ENCODE measurements at places on chromosomes 3 and 15. TPM values are rescaled to one million over a fixed set of nuclear protein-coding genes. Genes with fewer than 3 reads are reported as not detected.

PP2D1 gene
- not detected for total RNA-seq

RGMA gene
- total RNA-seq: 0.15 TPM

EPHA3 gene
- total RNA-seq: 0.34 TPM

ASB14 gene
- not detected for total RNA-seq

CLEC3B gene
- total RNA-seq: not detected

GOLGA8J gene
- not detected for total RNA-seq

DNAH12 gene
- 0.12 TPM for total RNA-seq

MST1R gene
- total RNA-seq: 0.18 TPM

GRAMD2A gene
- total RNA-seq: not detected

MESP1 gene
- 1.5 TPM for total RNA-seq

CKMT1A gene
- not detected for total RNA-seq

GRCh38 chr15:74782259-74783071 is 585 bp downstream of the CSK start:
- DNase-seq: no peak

- no peak for DNase-seq
Measured at GRCh38 chr15:90690585-90690984, 26.6 kb upstream of the BLM start.

GRCh38 chr3:3745693-3746092 is 53.5 kb upstream of the LRRN1 start:
- no peak for DNase-seq

GRCh38 chr15:91927585-91927984 is 74.1 kb downstream of the SLCO3A1 start:
- no peak for DNase-seq

DNA sequence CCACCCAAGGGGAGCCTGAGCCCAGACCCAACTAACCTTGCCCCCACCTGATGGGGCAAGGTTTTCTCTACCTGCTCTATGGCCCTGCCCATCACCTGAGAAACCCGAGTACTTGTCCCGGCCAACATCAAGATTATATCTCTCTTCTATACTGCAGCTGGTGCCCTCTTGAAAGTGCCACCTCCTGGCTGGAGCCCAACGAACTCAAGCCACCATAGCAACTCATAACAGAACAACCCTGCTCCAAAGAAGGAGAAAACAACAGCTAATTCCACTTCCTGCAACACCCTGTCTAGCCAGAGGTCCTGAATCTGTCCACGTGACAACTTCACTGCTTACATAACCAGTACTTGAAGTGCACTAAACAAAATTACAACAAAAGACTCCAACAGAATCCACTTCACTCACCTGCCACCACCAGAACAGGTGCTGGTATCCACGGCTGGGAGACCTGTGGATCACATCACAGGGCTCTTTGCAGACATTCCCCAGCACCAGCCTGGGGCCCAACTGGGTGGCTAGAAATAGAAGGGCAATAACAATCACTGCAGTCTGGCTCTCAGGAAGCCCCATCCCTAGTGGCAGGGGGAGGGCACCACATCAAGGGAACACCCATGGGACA is 49.2 kb downstream of the PIERCE2 start:
- no peak for DNase-seq

DNA sequence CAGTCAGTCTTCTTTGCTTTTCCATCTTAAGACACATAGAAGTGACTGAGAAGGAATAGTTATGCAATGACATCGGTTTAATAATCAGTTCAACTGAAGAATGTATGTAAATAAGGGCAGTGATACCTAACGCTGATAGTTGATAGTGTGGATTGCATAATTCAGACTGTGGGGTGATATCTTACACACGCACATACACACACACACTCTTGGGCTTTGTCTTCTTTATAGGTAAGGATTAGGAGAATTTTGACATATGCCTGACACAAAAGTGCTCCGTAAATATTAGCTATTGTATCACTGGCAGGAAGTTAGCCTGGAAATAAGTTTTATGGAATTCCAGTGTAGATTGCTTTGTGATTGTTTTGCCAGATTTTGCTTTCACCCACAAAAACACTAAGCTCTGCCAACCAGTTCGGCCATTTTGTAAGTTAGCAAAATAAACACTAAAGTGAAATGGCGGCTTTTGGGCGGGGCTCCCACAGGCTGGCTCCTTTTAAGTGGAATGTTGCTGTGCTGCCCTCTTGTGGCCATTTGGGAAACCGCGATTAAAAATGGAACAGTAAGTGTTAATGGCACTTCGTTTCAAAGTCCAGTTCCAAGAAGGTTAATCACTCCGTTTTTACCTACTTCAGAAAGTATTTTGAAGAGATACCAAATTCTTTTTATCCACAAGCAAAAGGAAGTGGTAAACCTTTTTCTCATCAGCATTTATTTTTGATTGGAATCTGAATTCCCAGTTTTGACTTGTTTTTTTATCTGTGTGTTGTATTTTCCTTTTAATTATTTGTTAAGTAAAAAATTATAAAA is 17.7 kb downstream of the CHD2 start:
- peak; percentile 94 for DNase-seq

GRCh38 chr3:156626104-156626503 is 48.3 kb upstream of the TIPARP start:
- no peak for DNase-seq

- DNase-seq: no peak
Measured at GRCh38 chr3:141411251-141411771, 43.0 kb downstream of the ZBTB38 start.

DNA sequence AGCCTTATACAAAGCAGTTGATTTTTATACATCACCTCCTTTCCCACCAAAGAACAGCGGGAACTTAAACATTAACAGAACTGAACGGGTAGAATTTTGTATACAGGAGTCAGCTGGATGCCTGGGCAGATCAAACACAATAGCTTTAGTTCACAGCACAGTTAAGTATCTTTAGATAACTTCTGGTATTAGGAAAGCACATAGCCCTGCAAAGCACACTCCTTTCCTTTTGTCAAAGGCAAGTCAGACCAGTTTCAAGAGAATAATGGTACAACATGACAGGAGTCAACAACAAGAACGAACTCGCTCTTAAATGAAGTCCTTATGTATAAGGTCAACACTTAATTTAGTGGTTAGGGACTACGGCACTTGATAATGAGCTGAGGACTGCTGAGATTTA is 26.3 kb downstream of the ABCC5 start:
- DNase-seq: no peak

GRCh38 chr3:168501570-168501969 is 405.8 kb upstream of the GOLIM4 start:
- DNase-seq: no peak

DNA sequence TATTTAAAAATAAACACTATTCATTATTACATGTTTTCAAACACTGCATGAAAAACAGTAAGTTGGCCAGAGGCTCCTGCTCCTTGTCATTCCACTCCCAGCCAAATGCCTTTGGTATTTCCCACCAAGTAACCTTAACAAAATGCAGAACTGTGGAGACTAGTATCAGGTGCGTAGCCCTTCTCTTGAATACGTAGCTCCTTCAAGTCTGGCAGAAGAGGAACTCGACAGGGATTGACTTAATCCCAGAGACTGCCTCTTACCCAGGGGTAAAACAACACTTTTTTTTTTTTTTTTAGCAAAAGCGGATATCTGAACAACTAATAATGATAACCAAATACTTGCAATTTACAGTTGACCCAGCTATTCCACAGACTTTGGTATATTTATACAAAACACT is 738 bp downstream of the COMMD2 start:
- no peak for DNase-seq

DNA sequence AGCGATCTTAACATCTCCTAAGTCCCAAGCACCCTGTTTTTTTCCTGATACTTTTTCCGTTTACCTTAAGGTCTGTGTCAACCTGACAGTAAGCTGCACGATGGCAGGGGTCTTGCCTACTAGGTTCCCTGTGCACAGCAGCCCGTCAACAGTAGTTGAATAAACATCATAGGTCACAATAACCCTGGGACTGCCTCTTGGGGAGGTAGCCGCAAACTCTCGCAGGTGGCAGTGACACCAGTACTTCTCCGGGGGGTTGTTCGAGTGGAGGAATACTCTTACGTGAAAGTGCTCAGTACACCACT is 365 bp upstream of the PDCD6IP start:
- no peak for DNase-seq

GRCh38 chr15:70892912-70893560 is 410 bp downstream of the LRRC49 start:
- peak; percentile 29 for DNase-seq

DNA sequence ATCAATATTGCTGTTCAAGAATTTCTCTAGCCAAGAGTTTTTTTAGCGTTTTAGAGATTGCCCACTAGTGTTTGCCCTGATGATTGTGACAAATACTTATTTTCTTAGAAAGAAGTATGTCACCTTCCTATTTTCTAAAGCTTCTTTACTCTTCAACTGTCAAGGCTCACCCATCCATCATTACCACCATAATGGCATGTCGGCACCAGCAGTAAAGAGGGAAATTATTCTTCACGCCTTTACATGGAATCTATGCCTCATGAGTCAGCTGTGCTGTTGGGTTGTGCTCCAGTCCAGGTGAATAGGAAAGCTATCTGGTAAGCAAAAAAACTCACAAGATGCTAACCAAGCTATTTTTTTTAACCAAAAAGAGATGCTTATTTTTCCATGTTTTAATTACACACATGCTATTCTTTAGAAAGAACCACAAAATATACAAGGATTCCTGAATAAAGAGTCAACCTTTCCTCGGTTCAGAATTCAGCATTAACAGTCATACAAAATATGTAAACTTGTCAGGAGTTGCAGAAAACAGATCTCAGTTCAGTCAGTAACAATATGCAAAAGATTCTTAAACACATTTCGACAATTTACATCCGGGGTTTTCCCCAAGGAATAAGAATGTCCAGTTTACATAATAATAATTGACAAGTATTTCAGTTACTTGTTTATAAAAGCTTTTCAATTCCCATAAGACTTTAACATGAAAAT is 128.0 kb downstream of the ATP8B4 start:
- DNase-seq: no peak

GRCh38 chr3:126527455-126528211 is 3.7 kb downstream of the CHST13 start:
- DNase-seq: no peak

DNA sequence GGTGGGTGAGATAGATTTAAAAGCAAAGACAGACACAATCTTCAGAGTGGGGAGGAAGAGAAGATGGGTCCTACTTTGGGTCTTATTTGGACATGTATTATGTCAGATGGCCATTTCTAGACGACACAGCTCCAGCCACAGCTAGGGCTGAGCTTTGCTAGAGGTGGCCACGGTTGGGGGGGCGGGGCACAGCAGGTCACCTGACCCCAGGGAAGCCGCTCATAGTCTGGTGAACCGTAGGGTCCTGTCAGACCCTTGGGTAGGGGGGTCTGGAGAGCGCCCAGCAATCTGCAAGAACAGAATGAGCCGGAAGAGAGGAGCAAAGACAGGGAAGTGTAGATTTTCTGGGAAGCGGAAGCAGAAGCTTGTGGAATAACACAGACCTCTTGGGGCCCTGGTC is 6.6 kb downstream of the EPB42 start:
- no peak for DNase-seq

DNA sequence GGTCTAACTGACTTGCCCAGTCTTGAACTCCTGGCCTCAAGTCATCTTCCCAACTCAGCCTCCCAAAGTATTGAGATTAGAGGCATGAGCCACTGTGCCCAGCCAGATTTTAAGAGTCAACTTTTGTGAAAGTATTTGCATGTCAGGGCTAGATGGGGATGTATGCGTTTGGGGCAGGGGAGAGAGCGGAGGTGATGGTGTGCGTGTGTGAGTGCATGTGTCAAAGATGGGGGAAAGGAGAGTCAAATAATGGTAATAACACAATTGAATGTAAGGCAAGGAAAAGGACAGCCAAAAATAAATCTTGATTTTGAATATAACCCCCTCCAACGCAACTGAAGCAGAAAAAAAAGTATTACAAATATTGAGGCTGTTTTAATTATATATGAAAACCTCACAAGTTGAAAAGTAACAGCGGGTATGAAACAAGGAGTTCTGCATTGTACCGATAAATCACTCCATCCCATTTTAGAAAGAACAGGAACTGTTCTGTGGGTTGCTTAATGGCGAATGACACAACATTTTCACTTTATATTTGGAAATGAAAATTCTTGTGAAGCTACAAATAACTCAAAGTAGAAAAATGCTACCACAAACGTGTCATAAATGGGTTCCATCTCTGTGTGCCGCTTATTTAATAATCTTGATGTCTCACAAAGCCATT is 29.9 kb upstream of the LDHAL6B start:
- DNase-seq: no peak

DNA sequence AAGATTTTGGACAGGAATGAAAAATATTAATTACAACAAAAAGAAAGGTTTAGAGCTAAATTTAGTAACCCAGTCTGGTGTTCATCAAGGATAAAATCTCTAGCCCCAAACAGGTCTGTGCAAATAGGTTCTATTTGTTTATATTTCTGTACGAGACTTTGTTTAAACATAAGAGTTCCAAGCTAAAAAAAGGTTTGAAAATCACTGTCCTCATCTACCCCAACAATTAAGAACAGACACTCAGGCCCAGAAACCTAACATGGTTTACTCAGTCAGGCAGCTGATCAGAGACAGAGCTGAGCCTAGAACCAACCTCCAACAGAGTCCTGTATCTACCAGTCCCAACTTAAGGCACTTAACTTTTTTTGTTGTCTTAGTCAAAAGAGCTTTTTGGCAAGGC is 49.3 kb downstream of the SNX4 start:
- no peak for DNase-seq

DNA sequence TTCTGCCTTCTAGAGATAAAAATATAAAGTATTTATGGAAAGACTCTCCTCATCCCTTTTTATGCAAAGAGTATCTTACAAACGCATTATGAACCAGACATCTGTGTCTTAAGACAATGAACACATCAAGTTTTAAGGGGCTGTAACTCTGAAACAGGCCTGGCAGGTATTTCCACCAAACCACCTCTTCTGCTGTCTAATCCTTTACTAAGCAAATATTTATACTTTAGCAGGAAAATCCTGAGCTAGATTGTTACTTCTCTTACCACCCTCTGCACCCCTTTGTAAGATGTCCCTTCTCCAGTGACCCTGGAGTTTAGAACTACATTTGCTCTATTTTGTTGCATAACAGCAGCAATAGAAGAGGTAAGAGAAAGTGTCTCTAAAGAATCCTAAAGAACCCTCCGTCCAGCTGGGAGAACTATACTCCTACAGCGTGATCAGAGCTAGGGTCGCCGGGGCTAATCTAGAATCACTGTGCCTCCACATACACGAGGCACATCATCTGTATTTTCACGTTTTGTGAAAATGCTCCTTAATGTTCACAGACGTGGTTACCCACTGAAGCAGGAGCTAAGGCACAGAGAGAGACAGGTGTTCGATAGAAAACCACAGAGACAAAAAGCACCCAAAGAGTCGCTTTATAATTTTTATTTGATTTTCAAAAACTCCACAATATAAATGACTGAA is 129.6 kb downstream of the FOXP1 start:
- DNase-seq: no peak
